ENCODE measurements at places on chromosomes 1 and 21.

DNA sequence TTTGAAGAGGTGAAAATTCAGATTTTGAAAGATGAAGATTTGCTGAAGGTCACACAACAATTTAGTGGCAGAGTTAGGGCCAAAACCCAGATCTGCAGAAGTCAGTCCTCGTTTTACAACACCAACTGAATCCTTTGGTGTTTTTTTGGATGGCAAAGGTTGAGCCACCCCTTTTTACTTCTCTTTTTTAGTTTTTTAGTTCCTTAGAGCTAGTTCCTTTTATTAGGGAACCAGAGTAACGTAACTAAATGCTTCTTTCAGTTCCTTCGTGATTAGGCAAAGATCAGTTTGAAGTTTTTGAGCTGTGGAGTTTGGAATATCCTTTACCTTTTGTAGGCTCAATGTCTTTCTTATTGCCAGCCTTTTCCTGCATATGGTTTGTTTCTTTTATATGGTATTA lies 67.9 kb upstream of the ARID1A start:
- DNase-seq = no peak

DNA sequence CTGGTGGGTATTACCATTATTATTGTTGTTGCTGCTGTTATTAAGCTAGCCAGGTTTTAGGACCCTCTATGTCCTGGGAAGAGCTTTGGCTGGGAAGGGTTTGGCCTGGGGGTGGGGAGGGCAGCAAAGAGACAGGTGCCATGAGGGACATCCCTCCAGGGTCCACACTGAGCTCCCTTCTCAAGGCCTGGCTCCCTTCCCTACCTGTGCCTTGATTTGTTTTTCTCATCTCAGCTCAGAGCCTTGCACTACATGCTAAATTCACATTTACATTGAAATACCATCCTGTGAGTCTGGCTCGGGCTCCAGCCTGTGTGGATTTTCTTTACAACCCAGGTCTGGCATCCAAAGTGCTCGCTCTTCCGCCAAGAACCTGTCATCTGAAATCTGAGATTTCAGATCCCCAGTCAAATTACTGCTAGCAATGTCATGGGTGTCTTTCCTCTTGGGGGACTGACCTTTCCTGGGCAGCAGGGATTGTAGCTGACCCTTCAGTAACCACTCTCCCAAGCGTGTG lies 536.3 kb downstream of the PTPRU start:
- DNase-seq = no peak

- no peak for DNase-seq
Observed at GRCh38 chr1:91583326-91583755, 82.7 kb downstream of the CDC7 start.

DNA sequence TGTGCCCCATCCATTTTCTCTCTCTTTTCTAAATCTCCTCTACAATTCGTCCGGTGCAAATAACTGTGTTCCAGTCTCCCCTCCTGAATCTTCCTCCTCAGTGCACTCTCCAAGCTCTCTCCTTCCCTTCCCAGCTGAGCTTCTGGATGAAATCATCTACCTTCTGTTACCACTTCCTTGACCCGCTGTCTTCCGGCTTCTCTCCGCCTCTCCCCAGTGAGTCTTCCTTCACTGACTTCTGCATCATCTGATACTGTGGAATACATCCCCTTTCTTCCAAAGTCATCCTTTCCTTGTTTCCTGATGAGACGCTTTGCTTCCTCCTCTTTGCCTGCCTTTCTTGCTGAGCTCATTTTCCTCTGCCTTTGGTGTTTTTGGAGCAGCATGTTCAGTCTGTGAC lies 96.9 kb downstream of the MAB21L3 start:
- no peak for DNase-seq

DNA sequence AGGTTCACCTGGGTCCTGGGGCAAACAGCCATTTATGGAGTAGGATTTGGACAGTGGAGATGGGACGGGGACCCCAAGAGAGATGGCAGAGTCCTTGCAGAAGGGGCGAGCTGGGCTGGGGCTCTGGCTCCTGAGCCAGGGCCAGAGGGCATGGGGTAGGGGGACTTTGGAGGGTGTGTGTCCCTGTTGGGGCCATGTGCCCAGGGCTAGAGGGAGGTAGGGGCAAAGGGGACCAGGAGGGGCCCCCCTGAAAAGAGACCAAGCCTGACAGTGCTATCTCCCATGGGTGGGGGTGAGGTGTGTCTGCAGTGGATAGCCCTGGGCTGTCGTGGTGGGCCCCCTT lies 92.3 kb downstream of the TRIM11 start:
- peak; percentile 4 for DNase-seq

DNA sequence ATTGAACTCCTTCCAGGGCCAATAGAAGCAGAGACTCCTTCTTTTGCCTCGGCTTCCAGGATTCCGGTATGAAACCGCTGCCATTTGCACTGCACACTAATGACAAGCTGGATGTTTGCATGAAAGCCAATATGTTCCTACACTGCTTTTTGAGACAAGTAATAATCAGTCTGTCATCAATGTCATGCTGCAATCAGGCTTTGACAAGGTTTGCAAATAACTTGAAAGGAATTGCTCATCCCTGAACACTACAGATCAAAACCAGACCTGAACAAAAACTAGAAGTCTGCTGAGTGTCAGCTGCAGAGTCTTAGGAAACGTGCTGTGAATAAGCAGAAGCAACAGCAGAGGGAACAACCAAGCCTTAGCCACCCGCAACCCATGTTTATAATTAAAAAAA lies 720.7 kb upstream of the CXADR start:
- no peak for DNase-seq

GRCh38 chr1:247338723-247339275 lies 7.1 kb upstream of the ZNF496 start:
- no peak for DNase-seq

GRCh38 chr1:10724511-10724910 lies 71.9 kb downstream of the CASZ1 start:
- DNase-seq = no peak

DNA sequence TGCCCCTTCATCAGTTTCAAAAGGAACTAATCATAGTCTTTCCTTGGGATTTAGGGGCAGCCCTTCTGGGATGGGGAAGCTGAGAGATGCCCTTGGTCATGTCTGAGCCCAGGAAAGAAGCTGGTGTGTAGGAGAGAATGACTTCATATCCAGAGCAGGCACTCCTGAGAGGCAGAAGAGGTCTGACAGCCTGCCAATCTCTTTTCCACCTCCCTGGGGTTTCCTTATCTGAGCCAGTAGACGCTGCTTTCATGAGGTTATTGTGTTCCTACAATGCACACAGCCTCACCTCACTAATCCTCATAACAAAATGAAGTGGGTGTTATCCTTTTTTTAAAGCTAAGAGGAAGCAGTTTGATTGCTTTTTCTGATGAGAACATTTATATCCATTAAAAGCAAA lies 14.1 kb downstream of the ROR1 start:
- DNase-seq = no peak

- DNase-seq = no peak
Observed at GRCh38 chr1:194024659-194025058, 838.2 kb upstream of the B3GALT2 start.

- DNase-seq = no peak
Observed at GRCh38 chr1:32763221-32763620, 53.9 kb downstream of the YARS1 start.

DNA sequence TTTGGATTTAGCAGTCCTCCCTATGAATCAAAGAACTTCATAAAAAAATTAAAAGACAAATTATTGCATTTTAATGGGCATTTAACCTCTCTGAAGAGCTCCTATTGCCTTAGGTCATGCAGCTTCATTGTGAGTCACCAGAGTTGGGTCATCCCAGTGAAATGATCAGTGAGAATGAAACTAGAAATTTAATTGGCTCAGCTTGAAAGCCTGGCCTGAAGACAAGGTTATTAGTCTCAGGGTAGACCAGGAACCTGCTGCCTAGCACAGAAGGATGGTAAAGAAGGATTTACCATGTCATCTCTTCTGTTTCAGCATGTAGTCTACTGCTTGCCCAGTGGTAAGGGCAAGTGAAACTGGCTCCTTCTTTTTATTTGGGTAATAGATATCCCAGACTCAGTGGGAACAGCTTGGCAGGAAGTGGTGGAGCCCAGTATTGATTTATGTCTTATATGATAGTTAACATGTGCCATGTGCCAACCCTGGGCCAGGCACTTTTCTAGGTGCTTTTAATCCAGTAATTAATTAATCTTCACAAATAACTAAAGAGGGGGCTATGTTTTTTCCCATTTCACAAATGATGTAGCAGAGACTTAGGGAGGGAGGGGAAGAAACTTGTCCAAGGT lies 23.6 kb downstream of the LAMC2 start:
- no peak for DNase-seq

GRCh38 chr1:30928171-30928570 lies 19.6 kb upstream of the SDC3 start:
- DNase-seq = no peak

DNA sequence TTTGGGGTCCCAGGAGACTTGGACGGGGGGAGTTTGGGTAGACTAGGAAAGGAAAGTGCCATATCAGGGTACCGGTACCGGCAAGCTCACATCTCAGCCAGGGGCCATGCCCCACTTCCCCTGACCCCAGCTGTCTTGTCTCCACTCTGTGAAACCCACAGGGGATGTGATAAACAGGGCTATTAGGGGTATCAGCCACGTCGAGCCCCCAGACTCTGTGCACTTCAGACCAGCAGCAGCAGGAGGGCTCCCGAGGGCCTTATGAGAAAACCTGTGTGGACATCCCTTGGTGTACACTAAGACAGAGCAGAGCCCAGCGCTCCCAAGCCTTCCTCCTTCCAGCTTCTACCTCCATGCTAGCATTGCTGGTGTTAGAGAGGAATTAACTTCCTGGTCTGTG lies 46.3 kb downstream of the TNNT2 start:
- no peak for DNase-seq

DNA sequence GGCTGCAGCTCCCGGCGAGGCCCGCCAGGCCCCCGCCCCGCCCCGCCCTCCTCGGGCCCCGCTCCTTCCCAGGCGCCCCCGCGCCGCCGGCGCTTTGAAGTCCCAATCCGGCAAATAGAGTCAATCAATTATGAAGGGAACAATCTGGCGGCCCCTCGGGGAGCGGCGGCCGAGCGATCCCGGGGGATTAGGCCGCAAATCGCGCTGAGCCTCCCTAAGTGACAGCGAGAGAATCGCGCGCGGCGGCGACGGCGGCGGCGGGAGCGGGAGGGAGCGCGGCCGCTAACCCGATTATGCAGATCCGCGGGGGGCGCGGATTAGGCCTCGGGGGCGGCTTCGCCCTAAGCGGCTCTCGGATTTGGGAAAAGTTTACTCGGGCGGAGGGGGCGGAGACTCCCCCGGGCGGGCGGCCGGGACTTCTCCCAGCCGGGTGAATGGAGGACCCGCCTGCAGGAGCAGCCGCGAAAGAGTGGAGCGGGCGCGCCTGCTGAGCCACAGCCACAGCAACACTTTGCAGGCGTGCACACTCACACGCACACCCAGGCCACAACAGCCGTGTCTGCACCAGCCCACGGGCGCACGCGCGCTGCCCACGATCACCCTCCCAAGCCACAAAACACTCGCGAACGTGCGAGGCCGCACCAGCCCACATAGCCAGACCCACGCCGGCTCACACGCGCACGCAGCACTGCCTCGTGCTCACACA lies 23.0 kb upstream of the DMBX1 start:
- DNase-seq = peak; percentile 53

- DNase-seq = no peak
Observed at GRCh38 chr1:153552335-153552734, 3.3 kb upstream of the S100A3 start.

GRCh38 chr1:8821084-8821483 lies 3.6 kb upstream of the RERE start:
- DNase-seq = no peak

DNA sequence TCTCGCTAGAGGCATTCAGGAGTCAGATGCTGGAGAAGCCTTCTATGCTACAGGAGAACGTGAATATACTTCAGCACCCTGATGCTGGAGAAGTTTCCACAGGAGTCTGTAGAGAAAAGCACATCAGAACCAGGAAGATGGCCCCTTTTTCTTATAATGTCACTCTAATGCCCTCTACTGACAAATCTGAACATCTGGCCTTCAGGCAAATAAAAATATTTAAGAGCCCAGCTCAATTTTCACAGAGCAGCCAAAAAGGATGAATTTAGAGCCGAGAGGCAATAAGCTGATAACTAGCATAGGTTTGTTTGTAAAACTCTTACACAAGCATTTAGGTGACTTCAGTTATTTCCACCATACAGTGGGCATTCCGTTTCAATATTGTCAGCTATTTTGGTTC lies 3.8 kb upstream of the RRP15 start:
- DNase-seq = no peak

DNA sequence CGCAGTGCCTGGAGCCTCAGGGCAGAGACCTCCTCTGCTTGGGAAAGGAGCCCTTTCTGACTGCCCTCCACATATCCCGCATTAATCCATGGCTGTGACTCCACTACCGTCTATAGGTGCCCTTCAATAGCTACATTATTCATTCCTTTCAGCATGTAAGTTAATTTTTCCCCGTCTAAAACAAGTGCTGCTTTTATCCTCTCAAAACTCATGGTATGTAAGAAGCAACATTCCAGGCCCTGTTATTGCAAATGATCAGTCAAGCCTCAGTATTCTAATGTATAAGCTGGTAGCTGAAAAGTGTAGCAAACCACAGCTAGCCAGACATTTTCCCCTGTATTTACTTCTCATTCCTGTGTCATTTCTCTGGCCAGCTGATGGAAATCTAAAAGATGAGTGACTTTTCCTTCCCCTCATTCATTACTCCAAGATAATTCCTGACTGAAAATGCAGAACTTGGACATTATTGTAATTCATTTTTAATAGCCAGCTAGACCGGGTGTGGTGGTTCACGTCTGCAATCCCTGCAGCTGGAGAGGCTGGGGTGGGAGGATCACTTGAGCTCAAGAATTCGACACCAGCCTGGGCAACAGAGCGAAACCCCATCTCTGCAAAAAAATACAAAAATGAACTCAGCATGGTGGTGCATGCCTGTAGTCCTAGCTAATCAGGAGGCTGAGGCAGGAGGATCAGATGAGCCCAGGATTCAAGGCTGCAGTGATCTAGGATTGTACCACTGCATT lies 88.5 kb upstream of the SOD1 start:
- DNase-seq = no peak

DNA sequence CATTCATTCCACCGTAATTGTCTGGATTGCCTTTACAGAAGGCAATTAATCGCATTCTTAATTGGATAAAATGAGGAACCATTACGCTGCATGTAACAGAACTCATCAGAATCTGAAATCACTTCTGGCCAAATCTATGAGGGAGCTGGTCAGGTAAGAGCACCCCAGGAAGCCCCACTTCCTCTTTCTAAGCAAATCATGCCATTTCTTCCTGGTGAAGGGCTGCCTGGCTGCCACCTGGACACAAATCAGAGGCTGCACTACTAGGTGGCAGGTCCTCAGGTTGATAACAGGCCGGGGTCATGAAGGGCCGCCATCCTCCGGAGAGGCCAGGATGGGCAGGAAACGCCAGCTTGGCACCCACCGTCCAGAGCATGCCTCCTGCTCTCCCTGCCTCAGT lies 73.7 kb downstream of the CAPZB start:
- no peak for DNase-seq

All from activated T-cell treated with anti-CD3 and anti-CD28 coated beads, Interleukin-2, amount 50 U/mL, for 48 hours (primary cell).